ENCODE measurements at places on chromosomes 3 and 15.

GRCh38 chr15:88428053-88428452 is 39.1 kb downstream of the MRPL46 start:
- no peak for DNase-seq

DNA sequence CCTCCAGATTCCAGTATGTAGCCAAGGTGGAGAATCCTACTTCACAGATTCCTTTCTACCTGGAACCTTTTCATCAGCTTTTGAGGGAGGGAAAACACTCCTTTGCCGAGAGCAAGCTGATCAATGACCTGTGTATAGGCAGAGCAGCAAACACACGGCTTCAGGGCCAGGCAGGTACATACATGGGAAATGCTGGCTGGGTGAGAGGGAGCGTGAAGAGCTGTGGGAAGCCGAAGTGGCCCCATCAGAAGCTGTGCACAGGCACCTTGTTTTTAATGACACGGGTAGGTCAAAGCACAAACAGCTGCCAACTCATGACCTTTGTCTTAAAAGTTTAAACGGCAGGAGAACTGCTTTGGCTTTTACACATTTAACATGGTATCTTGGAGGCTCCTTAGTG is 25.3 kb downstream of the STARD5 start:
- no peak for DNase-seq

DNA sequence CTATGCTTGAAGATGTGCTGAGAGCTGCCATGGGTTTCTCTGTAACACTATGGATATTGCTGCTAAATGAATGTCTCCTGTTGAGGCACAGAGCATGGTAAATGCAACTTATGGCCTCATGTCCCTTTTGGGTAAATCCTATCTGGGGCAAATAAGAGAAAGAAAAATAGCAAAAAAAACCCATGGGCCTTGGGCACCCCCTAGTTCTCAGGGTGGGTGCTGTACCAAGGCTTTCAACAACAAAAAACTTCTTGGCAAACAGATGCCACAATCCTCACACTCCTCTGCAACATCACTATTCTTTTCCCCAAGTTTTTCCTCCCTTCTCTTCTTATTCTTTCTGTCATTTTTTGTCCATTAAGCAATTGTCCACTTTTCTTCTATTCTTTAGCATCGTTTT is 340.1 kb upstream of the ROBO2 start:
- no peak for DNase-seq

DNA sequence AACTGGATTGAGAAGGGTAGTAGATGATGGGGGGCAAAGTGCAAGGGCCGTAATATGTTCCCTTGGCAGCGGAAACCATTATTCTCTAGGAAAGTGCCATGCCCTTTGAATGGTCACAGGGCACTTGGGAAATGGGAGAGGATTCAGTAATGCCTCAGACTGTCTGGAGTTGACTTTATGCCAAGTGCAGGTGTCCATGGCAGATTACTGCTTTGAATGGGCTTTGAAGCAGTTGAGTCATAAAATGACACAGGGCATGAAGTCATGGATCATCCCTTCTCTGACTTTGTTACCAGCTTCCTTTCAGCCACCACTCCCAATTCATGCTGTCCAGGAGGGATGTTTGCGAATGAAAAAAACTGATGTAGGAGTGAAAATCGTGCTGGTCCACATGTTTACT is 20.1 kb downstream of the AADACL2 start:
- no peak for DNase-seq

- DNase-seq, result no peak
These were observed 15.6 kb downstream of the SEMA3F start for GRCh38 chr3:50170689-50171088.

GRCh38 chr15:91889111-91889815 is 35.8 kb downstream of the SLCO3A1 start:
- DNase-seq, result no peak

DNA sequence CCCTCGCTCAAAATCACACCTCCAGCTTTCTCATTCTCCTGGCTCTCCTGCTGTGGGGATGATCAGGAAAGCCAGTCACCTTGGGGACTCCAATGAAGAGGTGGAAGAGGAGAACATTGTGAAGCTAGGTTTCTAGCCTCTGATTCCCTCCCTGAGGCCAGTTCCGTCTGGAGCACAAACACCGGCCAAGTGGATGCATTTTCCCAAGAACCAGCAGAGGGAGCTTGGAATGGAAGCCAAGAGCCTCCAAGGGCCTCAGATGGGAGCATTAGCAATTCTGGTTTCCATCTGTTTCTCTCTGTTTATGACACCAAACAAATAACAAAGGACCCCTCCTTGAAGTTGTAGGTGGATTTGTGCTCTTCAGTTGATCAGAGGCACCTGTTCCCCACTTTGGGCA is 40.6 kb upstream of the NMNAT3 start:
- no peak for DNase-seq
